ENCODE measurements at places on chromosomes 6 and 20.
A peak's percentile ranks its signal among the peaks of the same experiment; 100 is the strongest.

- peak; percentile 32 for DNase-seq
Measured at GRCh38 chr6:35139924-35140638, 1.1 kb downstream of the TCP11 start.

- no peak for DNase-seq
Measured at GRCh38 chr20:50244352-50245149, 53.9 kb downstream of the CEBPB start.

GRCh38 chr6:166058064-166058739, 109.4 kb downstream of the TBXT start:
- peak; percentile 44 for DNase-seq

GRCh38 chr6:135066397-135066796, 11.8 kb upstream of the HBS1L start:
- DNase-seq, result no peak

DNA sequence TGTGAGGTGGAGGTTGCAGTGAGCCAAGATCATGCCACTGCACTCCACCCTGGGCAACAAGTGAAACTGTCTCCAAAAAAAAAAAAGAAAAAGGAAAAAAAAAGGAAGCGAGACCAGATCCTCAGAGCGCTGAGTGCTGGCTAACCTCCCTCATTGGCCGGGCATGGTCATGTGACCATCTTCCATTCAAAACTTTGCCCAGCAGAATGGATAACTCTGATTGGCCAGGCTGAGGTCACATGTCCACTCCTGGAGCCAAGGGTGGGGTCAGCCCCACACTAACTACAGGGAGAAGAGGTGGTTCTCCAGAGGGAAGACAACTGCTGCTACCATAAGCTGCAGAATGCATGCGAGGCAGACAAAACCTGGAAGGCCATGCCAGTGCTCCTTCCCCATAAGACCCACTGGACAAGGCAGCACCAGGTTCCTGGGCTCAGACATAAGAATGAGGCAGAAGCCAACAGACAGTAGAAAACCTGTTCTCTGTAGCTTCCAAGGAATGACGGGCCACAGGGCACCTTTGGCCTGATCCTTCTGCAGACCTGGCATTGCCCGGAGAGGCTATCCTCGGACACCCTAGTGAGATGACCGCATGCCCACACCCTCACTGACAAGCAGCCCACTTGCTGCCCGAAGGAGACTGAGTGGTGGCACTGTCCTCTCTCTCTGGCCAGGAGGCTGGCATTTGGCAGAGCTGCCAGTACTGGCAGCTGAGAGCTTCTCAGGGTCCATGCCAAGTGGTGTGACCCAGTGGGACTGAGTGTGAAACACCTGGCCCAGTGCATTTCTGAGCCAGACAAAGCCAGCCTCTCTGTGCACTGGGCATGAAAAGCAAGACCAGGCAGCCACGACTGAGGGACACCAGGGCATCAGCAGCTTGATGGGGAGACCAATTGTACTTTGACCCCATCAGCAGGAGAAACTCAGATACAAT, 311.9 kb upstream of the SULF2 start:
- DNase-seq, result no peak

- DNase-seq, result no peak
Measured at GRCh38 chr6:150093397-150093796, 24.5 kb upstream of the ULBP3 start.

DNA sequence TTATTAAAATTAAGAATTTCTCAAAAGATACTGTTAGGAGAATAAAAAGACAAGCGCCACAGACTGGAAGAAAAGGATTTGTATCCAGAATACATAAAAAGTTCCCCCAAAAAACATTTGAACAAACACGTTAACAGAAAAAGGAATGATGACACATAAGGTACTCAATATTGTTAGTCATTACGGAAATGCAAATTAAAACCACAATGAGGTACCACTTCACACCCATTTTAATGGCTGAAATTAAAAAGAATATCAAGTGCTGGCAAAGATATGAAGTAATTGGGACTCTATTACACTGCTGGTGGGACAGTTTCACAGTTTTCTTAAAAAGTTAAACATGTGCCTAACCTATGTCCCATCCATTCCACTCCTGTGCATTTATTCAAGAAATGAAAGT, 51.4 kb downstream of the HECA start:
- no peak for DNase-seq

DNA sequence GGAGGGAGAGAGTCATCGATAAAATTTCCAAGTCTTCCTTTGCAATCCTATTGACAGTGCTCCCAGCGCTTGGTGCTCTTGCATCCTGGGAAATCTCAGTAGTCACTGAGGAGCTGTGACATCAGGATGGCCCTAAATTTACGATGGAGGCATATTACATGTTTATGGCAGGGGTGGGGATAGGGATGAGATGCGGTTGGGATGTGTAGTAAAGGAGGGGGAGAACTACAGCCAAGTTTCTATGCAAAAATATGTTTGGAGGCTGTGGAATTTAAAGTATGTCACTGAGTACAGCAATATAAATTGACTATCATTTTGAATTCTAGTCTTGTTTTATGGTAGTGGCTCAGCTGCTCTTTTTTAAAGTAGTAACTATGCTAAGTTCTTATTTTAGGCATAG, 544.9 kb downstream of the PKHD1 start:
- DNase-seq, result no peak

- no peak for DNase-seq
Measured at GRCh38 chr20:63978319-63979228, 868 bp downstream of the SAMD10 start.

GRCh38 chr6:88216182-88216581, 50.0 kb upstream of the CNR1 start:
- no peak for DNase-seq

DNA sequence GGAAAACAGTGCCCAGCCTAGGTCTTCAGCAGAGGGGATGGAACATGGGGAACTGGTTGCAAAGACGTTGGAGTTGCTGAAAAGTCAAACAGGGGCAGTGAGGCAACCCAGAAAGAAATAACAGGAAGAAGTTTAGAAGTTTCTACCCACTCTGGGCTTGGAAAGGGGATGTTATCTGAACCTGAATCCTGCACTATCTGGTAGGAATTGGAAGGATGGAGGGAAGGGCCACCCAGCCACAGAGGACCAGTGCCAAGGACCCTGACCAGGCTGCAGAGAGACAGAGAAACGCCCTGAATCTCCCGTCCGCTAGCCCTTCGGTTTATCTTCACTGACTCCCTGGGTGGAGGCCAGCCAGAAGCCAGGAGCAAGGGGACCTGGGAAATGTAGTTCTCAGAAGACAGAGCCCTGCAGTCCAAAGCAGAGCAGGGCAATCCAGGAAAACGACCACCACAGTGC, 217.3 kb upstream of the RREB1 start:
- DNase-seq, result no peak

GRCh38 chr6:75613056-75613501, 11.4 kb downstream of the SENP6 start:
- no peak for DNase-seq

GRCh38 chr6:32288426-32288825, 64.6 kb upstream of the NOTCH4 start:
- no peak for DNase-seq

GRCh38 chr6:161226009-161226964, 47.6 kb downstream of the AGPAT4 start:
- DNase-seq, result no peak

DNA sequence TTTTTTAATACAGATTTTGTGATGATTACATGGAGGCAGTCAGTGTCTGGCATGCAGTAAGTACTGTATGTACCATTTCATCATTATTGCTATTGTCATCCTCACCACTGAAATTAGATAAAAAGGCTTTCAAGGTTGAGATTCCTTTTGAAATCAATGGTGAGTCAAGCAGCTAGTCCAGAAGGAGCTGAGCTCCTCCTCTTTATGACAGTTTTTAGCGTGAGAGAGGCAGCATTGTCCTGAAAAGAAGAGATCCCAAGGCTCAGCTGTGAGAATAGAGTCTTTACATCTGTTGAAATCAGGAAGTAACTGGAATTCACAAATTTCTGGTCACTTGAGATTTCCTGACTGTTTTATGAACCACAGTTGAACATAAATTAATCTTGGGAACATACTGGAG, 161.9 kb downstream of the PAX1 start:
- no peak for DNase-seq

- DNase-seq, result no peak
Measured at GRCh38 chr6:87705070-87705691, 3.1 kb upstream of the AKIRIN2 start.

DNA sequence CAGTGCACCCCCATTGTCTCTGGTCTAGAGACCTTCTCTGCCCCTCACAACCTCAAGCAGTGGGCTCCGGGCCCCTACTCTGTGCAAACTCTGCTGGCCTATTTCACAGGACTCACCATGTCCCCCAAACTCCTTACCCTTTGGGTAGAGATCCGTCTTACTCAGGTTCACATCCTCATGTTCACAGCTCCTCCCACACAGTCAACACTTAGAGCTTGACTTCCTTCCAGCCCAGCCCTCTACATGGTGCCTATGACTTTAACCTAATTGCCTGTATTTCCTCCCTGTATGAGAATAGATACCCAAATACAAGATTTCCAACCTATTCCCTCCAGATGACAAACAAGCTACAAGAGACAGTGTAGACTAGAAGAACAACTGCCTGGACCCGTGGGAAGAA, 528.6 kb upstream of the JARID2 start:
- DNase-seq, result no peak

DNA sequence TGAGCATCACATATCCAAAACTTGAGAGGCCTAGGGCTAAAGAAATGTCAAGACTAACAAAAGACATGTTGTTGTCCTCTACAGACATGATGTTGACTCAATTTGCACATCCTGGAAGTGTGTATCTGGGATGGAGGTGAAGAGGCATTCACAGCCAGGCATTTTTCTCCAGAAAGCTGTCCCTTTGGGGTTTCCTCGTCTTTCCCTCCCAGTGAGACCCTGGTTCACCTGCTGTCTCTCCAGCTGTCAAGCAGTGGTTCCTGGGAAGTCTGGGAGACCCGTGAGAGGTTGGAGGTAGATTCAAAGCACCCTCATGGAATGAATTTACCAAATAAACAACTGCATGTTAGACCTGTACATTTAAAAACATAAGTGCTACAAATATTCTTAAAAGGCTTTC, 32.1 kb downstream of the BACH2 start:
- no peak for DNase-seq

GRCh38 chr6:33757906-33758305, 11.2 kb upstream of the IP6K3 start:
- no peak for DNase-seq

GRCh38 chr20:47290008-47290407, 66.5 kb downstream of the ZMYND8 start:
- no peak for DNase-seq

DNA sequence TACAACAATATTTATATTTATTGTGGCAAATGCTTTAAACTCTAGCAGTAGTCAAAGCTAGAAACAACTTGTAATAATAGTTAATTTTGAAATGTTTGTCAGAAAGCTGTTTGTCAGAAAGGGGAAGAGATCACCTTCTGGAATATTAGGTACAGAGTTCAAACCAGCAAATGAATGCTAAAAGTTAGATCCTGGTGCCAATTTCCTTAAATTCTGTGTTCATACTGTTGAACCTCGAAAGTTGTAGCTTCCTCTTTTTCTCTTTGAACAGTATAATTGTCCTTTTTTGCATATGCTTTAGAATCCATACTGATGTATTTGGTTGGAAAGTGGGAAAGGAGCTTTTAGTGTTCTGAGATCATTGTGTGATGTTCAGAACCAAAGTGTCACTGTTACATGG, 22.4 kb downstream of the ITCH start:
- DNase-seq, result no peak

GRCh38 chr20:39421571-39422105, 459.5 kb downstream of the DHX35 start:
- no peak for DNase-seq

GRCh38 chr20:32621071-32621890, 36.1 kb upstream of the NOL4L start:
- DNase-seq, result no peak

DNA sequence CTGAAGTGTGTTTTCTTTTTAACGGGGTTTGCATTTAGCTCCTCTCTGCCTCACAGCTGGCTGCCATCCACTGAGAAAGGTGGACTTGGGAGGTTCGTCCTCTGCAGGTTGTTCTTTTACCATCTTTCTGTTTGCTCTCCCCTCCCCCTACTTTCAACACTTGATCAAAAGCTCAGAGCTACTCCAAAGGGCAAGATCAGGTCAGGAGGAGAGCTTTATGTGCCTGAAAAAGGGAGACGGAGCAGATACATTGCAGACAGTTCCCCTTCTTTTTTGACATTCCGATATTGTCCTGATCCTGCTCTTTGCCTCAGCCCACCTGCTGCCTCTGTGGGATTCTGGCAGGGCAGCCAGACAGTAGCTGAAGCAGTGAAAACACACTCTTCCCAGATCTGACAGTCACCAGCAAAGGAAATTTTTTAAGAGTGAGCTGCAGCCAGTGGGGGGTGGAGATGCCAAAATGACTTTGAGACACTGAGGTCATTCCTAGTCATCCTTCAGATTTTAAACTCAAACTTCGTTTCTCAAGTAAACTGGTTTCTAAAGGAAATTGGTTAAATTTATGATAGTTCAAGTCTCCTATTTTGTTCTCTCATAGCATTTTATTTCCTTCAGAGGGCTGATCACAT, 26.5 kb downstream of the SMLR1 start:
- no peak for DNase-seq

DNA sequence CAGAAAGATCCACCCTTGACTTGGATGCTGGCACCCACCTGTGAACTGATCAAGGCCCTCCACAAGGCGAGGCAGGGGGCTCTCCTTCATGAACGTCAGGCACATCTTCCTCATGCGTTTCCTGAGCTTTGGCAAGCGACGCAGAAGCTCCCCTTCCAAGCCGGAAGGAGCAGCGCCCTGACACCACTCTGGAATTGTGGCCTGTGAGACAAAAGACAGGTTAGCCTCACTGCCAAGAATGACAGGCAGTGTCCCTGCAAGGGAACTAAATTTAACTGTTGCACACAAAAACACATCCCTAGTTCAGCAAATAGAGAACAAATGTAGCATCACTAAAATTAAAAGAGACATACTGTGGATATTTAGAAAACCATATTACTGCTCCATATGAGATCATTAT, 42.0 kb upstream of the LYRM2 start:
- no peak for DNase-seq

DNA sequence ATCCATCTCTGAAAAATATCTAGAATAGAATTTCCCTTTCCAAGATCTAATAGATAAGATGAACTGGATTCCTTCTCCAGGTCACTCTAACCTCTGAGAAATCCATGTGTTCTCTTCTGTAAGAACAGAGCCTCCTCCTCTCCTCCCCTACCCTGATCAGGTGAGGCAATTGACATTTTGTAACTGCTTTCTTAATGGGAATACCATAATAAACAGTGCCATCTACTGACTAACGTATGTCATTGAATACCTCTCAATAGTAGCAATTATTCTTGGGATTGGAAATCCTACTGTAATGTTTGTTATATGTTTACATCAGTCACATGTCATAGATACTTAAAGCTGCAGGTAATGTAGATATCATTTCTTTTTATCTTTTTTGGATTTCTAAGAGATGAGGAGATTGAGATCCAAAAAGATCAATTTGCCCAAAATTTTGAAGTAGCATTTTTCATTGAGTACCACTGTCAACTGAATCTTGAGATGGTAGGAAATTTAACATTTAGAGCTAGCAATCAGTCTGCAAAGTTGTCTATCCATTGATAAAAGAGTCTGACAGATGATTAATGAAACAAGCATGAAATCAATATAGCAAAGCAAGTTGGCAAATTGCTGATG, 365.8 kb upstream of the HSF2 start:
- no peak for DNase-seq

- DNase-seq, result no peak
Measured at GRCh38 chr6:158083455-158084325, 84.4 kb downstream of the SERAC1 start.

Measured in dorsolateral prefrontal cortex (tissue), 122 donors.